ENCODE measurements at places on chromosomes 2 and 18.

GRCh38 chr18:76528477-76529432 lies 33.7 kb upstream of the ZNF516 start:
- no peak for DNase-seq

DNA sequence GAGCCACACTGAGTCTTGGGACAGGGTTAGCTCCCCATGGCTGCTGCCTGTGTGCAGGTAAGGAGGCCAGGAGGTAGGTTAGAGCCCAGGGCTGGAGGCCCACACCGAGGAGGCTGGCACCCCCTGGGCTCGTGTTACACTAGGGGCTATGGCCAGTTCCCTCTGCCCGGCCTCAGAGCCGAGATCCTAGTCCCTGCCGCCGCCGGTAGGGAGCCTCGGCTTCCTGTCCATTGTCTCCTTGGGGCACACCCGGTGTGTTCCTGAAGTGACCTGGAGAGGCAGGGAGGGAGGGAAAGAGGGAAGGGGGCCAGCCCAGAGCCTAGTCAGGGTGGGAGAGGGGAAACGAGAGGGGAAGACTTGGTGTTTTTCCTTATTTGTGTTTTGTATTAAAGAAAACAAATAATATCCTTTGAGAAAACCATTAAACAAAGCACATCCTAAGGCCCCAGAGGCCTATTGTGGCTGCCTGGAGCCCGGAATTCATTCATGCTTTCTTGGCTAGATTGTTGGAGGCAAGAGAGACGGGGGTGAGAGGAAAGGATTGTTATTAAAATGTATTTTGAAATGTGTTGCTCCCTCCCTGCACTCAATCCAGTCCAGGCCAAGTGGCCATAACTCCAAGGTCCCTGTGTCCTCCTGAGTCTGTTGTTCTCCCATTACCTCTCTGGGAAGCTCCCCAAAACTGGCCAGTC lies 170.7 kb downstream of the CTIF start:
- no peak for DNase-seq

DNA sequence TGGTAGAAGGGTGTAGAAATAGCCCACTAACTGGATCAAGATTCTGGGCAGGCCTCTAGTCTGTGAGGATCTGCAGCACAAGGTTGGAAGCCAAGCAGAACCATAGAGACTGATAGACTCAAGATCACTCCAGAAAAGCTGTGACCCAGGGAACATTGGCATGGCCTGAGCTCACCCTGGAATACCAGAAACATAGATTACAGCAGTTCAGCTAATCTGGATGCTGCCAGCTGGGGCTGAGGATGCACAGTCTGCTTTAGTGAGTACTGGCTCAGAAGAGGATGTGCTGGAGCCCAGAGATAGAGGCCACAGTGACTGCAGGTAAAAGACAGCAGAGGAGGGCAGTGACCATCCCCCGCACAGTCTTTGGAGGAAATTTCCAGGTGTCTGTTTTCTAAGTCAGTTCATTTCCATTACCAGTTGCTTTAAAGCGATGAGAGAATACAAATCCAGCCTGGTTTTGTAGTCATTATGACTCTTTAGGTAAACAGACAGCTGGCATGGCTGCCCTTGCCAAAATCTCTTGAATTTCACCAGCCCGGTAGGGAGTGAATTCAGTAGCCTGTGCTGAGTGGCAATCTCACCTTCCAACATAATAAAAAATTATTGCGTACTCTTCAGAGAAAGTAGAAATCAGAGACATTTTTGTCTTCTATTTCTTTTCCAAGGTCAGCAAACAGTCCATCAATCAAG lies 119.2 kb downstream of the ANTXR1 start:
- DNase-seq: no peak

DNA sequence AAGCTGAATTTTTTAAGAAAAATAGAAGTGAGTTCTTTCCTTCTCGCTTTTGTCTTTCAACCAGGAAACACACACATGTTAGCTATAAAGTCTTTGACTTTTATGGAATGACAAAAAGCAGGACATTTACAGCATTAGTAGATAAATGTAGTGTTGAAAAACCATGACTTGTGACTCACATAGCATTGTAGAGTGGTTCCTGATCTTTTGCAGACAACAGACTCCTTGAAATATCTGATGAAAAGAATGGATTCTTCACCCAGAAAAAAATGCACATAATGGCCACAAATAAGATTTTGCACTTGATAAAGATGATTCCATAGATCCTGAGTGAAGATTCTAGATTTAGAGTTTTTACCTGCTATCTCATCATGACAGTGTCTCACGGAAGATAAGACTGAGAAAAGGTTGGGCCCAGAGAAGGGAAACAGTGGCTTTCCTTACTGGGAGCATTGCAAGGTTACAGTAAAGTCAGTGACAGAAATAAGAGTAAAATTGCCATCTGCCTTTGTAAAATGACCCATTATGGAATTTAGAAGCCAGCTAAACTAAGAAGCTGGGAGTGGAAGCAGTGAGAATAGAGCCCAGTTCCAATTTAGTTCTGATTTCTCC lies 14.0 kb downstream of the SMARCAL1 start:
- no peak for DNase-seq

DNA sequence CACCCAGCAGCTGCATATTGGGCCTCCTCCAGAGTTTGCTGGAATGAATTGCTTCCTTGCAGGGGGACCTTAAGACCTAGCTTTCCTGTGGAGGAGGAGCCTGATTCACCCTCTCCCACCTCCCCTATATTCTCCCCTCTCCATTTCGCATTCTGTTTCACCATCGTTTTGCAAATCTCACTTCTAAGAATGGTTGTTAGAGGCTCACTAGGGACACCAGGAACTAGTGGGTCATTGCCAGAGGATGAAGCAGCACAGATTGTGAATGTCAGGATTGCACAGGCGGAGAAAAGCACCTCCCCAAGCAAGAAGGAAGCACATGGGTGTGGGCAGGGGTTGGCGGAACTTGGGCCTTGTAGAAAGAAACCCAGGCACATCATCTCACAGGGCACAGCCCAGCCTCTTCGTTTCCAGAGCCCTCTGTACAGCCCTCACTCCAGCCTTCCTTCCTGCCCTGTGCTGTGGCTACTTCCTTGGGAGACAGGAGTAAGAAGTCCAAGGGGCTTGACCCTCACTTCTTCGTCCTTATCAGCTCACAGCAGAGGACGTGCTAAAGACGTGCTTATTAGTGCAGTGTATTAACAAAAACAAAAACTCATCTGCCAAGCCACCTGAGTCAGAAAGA lies 63.4 kb downstream of the TACR1 start:
- no peak for DNase-seq

DNA sequence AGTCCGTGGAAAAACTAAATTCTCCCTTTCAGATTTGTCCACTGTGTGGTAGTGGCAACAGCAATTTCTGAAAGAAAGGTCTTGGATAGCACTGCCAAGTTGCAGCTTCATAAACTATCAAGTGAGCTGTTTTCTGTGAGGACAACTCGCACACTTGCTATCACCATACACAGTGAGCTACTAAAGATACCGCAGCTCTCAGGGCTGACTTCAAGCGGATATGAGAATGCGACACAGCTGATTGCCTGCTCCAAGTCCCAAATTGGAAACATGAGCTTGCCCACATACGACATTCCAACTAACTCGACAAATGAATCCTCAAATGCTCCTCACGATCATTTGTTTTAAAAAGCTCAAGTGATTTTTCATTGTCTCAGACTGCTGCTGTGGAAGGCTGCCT lies 46.2 kb downstream of the E2F6 start:
- DNase-seq: no peak

GRCh38 chr2:205563646-205564045 lies 118.7 kb upstream of the NRP2 start:
- peak; percentile 21 for DNase-seq

- peak; percentile 32 for DNase-seq
Observed at GRCh38 chr18:74652392-74652988, 54.8 kb downstream of the ZNF407 start.

GRCh38 chr18:10789180-10789579 lies 263.4 kb downstream of the NAPG start:
- no peak for DNase-seq

DNA sequence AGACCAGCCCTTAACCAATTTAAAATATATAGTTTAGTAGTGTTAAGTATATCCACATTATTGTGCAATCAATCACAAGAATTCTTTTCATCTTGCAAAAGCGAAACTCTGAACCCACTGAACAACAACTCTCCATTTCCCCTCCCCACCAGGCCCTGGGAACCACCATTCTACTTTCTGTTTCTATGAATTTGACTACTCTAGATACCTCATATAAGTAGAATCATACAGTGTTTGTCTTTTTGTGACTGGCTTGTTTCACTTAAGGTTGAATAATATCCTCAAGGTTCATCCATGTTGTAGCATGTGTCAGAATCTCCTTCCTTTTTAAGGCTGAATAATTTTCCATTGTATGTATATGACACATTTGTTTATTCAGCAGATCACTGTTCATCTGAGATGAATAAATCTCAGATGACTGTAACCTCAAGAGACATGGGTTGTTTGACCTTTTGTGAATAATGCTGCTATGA lies 8.1 kb upstream of the SOS1 start:
- DNase-seq: peak; percentile 95

DNA sequence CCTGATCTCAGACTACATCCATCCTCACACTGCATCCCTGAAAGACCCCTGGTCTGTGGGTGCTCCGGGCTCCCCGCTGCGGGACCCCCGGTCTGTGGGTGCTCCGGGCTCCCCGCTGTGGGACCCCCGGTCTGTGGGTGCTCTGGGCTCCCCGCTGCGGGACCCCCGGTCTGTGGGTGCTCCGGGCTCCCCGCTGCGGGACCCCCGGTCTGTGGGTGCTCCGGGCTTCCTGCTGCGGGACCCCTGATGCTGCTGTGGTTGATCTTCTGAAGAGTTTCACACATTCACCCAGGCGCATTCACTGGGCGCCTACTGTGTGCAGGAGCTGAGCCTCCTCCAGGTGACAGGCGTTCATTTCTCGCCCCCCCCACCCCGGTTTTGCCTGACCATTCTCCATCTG lies 162.7 kb upstream of the SALL3 start:
- no peak for DNase-seq

GRCh38 chr18:50014606-50015005 lies 180.3 kb downstream of the MYO5B start:
- DNase-seq: no peak

GRCh38 chr2:203664029-203664755 lies 42.2 kb upstream of the CD28 start:
- no peak for DNase-seq

DNA sequence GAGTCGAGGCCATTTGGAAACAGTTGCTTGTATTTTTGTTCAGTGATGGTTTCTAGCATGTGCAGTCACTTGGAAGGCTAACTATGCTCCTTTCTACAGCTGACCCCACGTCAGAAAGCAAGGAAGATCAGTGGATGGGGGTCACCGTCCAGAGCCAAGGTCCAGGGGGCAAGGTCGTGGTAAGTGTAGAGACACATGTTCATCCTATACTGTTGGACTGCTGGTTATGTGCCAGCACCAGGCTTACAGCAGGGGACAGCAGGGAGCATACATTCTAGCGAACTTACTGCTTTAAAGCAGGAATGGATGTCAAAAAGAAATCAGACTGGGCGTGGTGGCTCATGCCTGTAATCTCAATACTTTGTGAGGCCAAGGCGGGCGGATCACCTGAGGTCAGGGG lies 40.0 kb downstream of the ITGA6 start:
- no peak for DNase-seq

DNA sequence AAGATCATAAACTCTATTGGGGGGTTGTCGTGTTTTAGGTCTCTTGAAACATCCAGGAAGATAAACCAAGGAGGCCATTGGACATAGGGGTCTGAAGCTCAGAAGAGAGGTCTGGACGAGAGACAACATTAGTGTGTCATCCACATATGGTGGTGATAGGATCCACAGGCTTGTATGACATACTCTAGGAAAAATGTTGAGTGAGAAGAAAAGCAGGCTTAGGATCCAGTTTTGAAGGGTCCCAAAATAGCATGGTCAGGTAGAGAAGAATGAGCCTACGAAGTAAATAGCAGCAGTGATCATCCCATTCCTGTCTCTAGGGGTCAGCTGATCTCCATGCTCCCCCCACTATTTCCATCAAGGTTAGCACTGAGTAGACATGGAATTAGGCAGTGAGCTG lies 166.8 kb downstream of the ANKRD30B start:
- no peak for DNase-seq

GRCh38 chr2:63590626-63591408 lies 2.1 kb downstream of the MDH1 start:
- no peak for DNase-seq

DNA sequence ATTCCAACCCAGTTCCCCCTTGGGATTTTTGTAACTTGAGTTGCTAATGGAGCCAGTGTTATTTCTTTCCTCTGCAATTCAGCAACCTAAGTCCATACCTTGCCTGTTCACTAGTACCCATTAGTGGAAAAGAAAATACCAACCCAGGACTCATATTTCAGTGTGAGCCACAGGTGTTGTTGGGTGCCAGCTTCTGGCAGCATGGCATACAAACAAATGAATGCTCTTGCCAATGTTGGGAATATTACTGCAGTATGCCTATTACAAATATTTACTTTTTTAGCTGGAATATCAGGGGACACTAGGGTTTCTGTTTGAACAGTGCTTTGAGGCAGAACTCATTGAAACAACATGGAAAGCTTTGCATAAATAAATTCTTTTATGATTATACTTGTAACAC lies 130.2 kb downstream of the NCKAP5 start:
- no peak for DNase-seq

DNA sequence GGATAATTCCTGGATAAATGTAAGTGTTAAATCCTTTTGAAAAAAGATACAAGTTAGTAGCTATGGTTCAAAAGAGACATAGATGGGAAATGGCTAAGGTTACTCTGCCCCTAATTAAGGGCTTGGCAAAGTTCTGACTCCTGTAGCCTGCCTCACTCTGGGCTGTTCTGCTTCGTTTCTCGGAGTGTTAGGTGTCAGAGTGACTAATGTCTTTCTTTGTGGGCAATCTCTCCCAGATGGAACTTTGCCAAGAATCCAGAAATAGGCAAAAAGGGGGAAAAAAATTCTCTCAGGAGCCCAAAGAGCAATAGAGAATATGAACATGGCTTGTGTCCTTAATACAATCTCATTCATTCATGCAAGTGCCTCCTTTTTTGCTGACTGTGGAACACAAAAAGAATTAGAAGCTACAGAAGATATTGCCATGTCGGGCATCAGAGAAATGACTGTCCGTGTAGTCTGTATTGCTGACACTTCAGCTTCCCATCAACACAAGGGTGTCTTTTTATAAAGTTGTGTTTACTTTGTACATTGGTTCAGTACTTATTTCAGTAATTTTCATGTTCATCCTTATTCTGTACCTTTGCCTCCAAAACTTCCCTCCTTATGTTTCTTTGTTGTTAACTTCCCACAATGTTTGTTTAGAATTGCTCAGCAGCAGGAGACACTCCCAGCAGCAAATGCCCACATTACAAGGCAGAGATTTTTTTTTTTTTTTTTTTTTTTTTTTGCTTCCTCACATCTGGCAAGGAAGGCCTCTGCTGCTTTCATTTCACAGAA lies 134.0 kb downstream of the FTCDNL1 start:
- DNase-seq: no peak

Measured in activated CD4-positive, alpha-beta T cell treated with anti-CD3 and anti-CD28 coated beads, Interleukin-2, amount 50 U/mL, for 16 hours (primary cell).